ENCODE measurements at places on chromosomes 5 and 9. TPM values are rescaled to one million over a fixed set of nuclear protein-coding genes. Genes with fewer than 3 reads are reported as not detected.

DNA sequence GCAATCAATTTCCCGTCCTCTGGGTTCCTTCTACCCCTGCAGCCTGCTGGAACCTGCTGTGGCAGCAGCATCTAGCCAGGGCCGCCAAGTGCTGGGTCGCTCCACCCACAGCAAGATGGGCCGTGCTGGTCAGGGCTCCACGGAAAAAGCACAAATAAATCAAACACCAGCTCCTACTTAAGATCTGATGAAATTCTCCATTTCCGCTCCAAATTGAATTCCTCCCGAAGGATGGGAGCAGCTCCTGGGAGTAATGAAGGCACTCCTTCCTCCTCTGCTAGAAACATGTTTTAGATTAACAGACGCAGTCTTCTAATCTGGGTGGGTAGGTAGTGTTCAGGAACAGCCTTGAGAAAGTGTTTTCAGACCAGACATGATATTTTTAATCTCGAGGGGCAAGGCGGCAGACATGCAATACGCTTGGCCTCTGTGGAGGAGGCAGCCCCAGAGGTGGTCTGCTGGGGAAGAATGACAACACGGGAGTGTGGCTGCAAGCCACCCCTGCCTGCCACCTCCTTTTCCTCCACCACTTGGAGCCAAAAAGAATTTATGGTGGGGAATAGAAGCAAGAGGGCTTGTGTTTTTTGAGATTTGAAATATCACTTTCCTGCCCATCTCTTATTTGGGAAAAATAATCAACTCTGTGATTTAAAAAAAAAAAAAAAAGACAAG lies 194.1 kb downstream of the AOPEP start:
- DNase-seq = no peak

- no peak for DNase-seq
Observed at GRCh38 chr5:4197151-4197550, 601.5 kb downstream of the IRX1 start.

GRCh38 chr5:98318386-98318785 lies 455.1 kb upstream of the RGMB start:
- no peak for DNase-seq

DNA sequence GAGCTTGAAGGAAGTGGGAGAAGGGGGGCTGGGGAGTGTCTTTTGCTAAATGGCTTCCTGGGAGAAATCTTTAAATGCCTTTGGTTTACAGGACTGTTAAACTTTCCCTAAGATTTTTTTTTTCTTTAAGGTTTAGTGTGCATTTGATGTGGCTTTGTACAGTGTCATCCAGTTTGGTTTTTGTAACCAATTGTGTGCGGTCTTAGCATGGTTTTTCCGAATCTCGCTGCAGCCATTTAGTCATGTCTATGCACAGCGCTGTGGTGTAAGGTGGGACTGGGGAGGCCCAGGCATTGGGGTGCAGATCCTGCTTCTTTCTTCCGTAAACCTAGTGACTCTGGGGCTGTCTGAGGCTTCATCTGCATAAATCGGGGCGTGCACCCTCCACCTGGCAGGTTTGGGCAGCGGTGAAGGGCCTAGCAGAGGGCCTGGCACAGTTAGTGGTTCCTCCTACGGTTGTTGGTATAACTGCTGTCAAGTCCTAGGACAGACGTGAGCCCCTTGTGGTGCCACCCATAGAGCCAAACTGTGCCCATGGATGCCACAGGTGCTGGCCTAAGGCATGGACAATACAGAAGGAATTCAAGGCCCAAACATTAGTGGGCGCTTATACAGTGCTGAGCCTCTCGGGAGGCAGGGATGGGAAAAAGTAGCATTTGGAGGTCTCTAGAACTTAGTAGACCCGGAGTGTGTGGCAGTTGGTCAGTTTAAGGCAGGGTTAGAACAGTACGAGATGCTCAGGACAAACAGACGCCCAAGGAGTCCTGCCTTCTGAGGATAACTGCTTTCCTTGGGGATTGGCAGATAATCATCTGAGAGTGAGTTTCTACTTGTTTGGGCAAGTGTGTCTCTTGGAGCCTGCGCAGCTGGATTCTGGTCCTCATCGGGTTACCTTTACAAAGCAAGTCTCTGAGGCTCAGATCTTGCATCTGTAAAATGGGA lies 1.5 kb downstream of the PRRC2B start:
- DNase-seq = peak; percentile 84

DNA sequence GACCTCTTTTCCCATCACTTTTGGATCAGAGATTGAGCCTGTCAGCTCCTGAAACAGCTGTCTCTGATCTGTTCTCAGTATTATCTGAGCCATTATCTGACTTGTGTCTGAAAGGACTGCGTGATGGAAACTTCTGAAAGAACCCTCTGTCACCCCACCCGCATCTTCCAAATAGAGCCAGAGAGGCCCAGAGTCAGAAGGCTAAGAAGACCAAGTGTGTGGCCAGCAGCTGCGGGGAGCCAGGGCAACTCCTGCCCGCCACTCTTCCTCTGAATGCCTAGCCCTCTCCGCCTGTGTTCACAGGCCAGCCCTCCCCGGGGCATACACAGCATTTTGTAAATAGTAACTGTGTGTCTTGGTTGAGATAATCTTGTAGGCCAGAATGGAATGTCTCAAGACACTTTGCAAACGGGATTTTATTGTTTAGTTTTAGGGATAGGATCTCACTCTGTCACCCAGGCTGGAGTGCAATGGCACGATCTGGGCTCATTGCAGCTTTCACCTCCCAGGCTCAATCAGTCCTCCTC lies 92.7 kb downstream of the AOPEP start:
- no peak for DNase-seq

GRCh38 chr9:94717761-94718160 lies 8.7 kb upstream of the AOPEP start:
- DNase-seq = peak; percentile 33

DNA sequence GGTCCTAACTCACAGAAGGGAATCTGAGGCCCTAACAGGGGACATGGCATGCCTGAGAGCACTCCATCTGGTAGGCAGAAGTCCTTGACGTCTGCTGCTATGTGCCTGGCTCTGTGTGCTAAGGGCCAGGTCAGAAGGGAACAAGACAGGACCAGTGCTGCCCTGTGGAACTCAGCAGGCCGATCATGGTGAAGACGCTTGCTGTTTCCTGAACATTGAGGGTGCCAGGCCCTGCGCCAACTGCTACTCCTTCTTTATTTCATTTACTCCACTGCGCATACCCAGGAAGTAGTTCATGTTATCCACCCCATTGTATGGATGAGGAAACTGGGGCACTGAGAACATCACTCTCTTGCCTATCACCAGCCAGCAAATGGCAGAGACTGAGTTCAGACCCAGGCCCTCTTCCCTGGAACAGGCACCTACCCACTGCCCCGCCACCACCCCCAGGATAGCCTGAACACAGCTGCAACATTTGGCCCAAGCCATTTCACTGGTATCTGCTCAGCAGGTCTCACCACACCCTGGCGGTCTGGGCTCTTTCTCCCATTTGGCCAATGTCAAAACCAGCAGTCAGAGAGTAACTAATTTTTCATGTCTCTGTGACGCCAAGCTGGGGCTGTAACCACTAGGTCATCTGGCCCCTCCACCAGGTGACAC lies 24.8 kb upstream of the FOXI1 start:
- DNase-seq = no peak

GRCh38 chr5:107557051-107557658 lies 113.6 kb downstream of the EFNA5 start:
- DNase-seq = no peak

Gene C6
- total RNA-seq = not detected

Gene LCN10
- total RNA-seq = not detected
